ENCODE measurements at places on chromosomes 4 and X.

DNA sequence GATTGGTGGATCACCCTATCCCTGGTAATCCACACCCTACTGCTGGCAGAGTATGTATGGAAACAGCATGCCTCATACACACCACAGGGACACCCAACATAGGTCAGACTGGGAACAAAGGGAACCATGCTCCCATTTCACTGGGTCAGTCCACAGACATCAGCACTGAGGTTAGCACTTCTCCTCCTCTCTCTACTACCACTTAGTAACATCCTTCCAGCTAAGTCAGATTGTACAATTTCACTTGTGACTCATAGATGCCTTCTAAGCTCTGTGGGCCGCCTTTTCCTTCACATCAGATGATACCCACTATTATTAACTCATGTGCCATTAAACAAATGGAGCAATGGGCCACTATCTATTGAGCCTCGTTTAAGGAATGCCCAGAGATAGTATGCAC, 15.5 kb upstream of the ZXDA start:
- DNase-seq, result no peak

GRCh38 chrX:76159453-76159852, 13.4 kb upstream of the PBDC1 start:
- DNase-seq, result no peak

GRCh38 chr4:139704915-139705485, 39.4 kb downstream of the MGST2 start:
- no peak for DNase-seq

DNA sequence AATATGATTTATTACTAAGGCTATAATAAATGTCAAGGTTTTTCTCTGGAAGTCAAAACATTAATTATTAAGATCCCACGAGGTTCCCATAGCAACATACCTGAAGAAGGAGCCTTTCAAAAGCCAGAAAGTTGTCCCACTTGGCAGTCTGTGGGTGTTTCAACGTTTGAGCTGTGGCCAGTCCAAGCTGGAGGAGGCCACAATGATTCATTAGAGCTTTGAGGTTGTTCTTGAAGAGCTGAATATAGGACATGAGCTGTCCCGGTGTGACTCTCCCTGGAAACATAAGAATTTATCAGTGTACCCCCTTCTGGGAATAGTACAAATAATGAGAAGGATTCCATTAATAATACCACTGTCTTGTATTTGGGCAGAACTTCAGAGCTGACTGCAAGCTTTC, 92.1 kb downstream of the SCFD2 start:
- no peak for DNase-seq

DNA sequence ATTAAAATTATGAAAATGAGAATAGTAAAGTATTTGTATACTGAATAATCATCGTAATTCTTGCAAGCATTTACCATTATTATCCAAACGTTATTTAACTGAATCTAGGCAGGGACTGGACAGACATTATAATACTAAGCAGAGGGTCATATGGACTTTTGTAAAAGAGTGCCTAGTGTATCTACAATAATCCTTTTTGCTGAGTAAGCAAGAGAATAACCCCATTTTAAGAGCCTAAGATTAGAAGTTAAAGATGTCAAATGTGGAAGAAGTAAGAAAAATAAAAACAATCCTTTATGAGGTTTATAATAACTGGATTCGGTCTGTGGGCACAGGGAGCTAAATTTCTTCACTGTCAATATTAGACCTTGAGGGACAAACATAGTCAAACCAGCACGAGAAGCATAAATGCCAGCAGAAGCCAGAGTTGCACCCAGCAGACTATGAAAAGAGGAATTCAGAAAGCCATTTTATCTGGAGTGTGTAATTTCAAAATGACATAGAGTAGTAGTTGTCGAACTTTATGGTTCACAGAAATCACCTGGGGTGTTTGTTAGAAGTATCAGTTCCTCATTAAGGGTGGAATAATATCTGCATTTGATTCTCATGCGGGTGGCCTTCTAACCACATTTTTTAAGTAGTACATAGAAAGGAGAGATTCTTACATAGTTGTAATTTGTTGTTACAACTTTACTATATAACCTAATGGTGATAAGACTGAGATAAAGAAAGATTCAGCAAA, 39.7 kb upstream of the DCLK2 start:
- no peak for DNase-seq

DNA sequence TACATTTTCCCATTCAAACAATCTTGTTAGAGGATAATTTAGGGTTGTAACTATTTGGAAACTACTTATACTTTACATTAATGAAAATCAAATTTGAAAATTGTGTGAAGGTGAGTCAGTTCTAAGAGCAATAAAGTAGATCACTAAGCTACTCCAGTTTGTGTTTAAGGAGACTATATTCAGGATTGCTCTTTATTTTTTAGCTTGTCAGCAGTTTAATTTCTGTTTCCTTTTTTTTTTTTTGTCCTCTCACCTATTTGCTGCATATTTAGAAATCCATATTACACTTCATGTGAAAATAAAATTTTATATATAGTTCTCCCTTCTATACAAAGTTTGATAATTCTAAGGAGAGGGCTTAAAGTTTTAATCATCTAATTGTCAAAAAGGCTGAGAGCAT, 691.8 kb downstream of the ADGRL3 start:
- DNase-seq, result no peak

DNA sequence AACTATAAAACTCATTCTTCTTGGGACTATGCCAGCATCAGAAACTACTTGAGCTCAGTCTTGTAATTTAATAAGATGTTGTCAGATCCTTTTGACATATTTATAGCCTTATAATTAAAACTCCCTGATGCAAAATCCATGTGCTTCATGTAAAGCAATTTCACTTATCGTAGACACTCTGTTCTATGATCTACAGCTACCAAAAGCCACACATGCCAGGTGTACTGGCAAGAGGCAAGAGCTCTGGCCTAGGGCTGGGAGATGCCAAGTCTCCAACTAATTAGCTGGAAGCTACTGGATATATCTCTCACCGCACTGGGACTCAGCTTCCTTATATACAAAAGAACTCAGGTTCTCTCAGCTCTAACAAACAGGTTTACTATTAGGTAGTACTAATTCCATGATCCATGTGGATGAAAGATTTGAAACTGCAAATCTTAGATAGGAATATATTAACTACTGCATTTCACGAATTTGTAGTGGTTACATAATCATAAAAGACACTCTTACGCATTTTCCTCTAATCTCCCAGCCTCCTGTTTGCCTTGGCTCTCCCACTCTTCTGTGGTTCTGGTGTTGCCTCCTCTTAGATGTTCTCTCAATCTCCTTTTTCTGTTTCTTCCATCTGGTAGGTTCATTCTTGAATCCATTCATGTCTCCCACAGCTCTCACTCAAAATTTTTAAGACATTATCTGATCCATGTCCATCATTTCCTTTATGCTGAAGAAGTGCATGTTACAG, 103.0 kb downstream of the HHIP start:
- DNase-seq, result no peak

DNA sequence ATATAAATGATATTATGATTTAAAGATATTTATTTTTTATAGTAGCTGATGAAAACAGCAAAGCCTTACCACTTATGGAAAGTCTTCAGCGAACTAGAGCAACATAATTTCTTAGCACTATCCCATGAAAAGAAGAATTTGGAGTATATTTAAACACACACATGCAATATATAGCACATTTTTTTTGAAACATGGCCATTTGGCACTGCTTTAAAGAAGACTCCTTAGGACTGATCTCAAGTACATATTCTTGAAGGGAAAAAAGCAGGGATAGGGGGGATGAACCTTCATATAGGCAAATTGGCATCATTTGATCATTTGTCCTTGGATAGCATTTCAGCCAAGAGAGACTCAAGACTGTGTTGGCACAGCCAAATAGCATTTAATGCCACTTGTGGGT, 193.3 kb downstream of the ANKRD50 start:
- no peak for DNase-seq

DNA sequence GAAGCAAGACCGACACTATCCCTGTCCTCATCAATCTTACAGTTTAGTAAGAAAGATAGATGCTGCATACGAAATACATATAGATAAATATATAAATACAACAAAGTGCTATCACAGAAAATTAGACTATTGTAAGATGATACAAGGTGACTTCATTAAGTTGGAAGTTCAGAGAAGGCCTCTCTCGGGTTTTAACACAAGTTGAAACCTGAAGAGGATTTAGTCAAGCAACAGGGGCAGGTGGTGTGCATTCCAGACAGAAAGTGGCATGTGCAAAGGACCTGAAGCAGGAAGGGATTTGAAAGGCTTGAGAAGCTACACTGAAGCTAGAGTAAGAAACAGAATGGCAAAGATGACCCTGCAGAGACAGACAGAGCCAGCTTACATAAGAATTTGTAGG, 36.5 kb downstream of the USP46 start:
- DNase-seq, result no peak

DNA sequence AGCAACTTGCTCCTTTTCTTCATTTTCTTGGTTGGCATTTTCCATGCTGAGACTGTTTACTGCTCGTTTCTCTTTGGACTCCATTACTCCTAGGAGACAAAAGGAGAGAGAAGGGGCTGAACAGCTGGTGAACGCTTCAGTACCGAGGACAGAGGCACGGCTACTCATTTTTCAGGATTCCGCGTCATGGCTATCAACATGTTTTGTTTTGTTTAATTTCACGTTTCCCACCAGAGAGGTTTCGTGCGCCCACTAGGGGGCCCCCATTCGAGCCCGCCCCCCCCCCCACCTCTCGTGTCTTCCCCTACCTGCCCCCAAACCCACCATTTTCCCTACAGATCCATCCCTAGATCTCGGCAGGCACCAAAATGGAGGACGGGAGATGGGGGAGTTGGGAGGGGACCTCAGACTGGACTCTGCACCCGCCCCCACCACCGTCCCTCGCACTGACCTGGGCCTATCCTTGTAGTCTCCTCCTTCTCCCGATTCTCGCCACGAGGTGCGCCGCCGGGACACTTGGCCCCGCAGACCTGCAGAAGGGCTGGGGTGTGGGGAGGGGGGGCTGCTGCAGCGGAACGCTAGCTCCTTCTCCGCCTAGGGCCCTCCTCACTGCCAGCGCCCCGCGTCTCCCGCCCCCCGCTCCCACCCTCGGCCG, 653 bp downstream of the BEX1 start:
- peak; percentile 61 for DNase-seq

DNA sequence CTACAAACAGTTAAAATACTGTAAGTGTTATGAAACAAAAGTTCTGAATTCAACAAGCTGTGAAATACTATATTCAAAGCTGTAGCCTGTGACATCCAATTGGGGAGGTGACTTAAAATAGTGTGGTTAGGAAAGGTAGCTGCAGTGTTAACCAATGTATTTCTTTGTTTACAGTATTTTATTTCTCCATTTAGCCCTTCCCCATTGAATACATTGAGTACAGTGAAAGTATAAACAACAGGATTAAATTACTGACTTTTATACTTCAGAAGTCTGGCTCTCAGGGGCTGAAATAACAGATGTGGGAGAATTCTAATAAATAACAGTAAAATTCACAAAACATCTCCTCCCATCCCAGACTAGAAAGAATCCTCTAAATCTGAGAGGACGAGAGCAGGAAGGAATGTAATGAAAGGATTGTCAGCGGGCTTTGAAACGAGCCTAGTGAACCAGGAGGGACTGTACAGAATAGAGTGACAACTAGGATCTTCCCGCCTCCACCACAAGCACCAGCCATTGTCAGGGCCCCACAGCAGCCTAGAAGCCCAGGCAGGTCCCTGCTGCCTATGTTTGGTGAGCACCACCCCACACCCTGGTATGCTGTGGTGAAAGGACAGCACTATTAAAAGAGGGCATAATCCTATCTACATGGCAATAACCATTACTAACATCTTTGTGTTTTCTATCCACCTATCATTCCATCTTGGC, 73.7 kb downstream of the SPCS3 start:
- DNase-seq, result no peak

DNA sequence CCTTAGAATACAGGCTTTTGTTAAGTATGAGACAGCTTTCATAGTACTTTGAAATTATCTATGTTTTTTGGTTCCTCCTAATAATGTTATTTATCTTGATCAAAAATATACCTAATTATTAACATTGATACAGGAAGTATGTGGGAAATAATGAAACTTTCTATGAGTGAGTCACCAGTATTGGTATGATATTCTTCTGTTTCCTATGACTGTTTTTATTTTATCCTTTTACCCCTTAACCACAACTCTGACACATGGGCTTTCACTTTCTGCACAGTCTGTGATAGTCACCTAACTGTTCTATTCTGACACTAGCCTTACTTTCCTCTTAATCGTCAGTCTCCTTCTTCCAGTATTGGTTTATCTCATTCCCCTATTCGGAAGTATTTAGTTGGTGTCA, 4.7 kb downstream of the THAP9 start:
- DNase-seq, result no peak

- no peak for DNase-seq
Measured at GRCh38 chr4:43316813-43317212, 424.3 kb downstream of the GRXCR1 start.

DNA sequence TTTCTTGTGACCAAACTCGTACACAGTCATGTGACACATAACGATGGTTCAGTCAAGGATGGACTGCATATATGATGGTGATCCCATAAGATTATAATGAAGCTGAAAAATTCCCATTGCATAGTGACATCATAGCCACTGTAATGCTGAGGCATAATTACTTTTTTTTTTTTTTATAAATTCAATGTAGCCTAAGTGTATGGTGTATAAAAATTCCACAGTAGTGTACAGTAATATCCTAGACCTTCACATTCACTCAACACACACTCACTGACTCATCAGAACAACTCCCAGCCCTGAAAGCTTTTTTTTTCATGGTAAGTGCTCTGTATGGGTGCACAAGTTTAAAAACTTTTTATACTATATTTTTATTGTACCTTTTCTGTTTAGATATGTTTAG, 105.0 kb downstream of the AREG start:
- DNase-seq, result no peak

- DNase-seq, result no peak
Measured at GRCh38 chr4:113106108-113106507, 56.7 kb downstream of the ANK2 start.

DNA sequence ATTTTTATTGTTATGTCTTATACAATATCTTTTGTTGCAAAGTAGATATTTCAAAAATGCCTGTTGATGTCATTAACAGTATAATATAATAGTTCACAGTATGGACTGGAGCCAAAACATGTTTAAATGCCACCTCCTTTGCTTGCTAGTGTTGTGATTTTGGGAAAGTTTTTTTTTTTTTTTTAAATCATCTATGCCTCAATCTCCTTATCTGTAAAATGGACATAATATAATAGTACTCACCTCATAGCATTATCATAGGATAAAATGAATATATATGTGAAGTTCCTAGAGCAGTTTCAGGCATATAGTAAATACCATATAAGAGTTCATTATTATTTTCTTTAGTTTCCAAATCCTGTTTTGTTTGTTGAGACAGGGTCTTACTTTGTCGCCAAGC, 18.3 kb upstream of the MRPL1 start:
- DNase-seq, result no peak

DNA sequence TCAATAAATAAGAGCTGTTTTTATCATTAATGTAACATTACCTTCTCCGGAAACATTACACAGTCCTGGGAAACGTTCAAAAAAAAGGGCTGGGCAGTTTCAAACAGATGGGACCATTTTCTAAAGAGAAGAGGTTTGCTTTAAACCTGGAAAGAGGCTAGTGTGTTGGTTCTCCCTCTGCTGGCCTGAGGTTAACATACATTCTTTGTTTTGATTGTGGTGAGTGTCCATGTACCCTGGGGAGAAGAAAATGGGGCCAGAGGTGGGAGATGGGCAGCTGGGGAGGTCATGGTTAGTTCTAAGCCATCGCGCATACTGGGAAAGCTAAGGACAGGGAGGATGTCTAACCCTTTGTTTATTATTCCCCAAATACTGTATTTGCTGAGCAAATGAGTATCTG, 194.7 kb downstream of the CPEB2 start:
- DNase-seq, result peak; percentile 45

GRCh38 chrX:38887222-38887621, 86.0 kb downstream of the MID1IP1 start:
- no peak for DNase-seq

All from retina (tissue), 1 donor.